Activated CD8-positive, alpha-beta memory T cell treated with anti-CD3 and anti-CD28 coated beads for 4 hours (primary cell): ENCODE measurements at places on chromosomes 7 and 10.

GRCh38 chr10:131144711-131145375, 166.7 kb downstream of the TCERG1L start:
- no peak for DNase-seq

DNA sequence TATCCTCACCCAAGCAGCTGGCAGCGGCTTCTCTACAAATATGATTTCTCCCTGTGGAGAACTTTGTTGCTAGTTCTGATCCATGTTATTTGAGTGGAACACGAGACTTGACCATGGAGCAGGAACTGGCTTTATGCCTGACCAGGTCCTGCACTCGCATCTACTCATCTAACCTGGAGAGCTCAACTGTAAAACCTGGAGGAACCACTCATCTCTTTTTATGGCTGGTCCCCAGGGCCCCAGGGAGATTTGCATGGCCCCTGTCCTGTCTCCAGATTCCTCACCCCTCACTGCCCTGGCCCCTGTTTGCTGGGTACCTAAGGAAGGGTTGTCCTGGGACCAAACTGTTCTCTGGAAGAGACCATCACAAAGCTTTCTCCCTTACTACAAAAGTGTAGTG, 16.0 kb downstream of the TCAF1 start:
- no peak for DNase-seq

GRCh38 chr7:28192786-28193585, 12.4 kb upstream of the JAZF1 start:
- no peak for DNase-seq

DNA sequence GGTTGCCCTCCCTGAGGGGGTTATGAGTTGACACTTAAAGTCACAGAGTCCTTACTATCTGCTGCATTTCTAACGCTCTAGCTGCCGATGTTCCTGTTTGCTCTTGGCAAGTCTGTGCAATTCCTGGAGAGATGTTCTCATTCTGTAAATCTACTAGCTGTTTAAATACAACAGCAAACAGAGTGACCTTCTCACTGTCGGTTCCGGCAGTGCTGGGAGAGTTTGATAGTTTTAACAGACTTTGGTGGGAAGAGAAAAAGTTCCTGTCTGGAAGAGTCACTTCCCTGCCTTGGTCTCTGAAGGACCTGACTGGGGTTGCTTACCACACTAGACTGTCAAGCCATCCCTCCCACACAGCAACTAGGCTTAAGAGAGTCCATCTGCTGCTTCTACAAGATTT, 63.3 kb upstream of the ELMO1 start:
- no peak for DNase-seq

DNA sequence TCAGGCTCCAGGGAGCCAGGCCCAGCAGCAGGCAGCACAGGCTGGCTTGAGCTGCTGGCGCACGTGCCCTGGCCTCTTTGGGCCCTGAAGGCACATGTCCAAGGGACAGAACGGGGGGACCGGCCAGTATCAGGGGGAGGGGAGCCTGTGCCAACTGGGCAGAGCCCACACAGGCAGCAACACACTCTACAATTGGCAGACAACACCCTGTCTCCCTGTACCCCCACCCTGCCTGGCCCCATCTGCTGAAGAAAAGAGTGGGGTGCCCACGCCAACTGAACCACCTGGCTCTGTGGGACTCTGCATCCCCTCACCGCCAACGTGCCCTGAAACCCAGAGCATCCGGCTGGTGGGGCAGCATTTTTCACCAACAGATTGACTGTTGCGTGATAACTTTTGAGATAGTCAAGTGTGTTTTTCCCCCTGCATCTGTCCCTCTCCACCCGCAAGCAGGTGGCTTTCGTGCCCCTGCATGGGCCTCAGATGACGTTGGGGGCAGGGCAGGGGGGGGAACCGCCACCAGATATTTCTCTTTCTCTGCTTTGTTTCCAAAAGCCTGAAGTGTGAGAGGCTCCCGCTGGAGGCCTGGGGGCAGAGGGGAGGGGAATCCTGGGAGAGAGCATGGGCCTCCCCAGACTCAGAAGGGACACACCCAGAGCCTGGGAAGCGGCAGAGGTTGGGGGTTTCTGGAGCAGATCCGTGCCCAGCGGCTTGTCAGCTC, 21.8 kb downstream of the SLIT1 start:
- no peak for DNase-seq

DNA sequence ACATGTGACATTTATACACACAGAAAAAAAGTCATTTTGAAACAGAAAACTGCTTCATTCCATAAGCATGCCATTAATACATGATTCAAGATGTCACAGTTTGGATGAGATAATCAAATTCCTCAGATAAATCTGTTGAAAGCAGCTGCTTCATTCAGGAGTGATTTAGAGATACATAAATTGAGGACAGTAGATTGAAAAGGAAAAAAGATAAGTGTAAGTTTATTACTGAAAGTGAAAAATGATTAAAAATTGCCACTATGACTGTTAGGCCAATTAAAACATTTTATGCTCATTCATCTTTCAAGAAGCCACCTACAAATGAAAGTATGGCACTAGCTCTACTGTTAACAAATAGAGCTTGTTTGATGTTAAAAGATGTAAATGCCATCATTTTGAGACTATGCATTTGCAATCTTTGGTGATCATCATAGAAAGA, 136.9 kb upstream of the CDK6 start:
- DNase-seq = no peak

- DNase-seq = no peak
Observed at GRCh38 chr10:121167534-121168243, 316.5 kb downstream of the WDR11 start.

DNA sequence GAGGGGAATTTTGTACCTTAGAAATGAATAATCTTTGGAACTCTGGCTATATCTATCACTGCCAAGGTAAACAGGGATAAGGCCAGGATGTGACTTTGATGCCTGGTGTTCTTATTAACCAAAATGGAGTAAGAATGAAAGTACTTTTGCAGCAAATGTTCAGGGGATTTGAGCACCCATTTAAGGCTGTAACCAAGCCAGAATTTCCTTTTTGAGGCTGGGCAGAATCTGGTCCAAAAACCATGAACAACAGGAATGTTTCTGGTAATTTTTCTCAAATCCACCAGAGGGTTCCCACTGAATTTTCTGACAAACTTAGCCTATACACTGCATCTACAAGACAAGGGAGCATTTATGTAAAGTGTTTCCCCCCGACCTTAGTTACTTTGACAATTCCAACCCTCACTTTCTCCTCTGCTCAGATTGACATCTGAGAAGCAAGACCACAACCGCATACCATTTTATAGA, 120.6 kb downstream of the BAMBI start:
- no peak for DNase-seq

DNA sequence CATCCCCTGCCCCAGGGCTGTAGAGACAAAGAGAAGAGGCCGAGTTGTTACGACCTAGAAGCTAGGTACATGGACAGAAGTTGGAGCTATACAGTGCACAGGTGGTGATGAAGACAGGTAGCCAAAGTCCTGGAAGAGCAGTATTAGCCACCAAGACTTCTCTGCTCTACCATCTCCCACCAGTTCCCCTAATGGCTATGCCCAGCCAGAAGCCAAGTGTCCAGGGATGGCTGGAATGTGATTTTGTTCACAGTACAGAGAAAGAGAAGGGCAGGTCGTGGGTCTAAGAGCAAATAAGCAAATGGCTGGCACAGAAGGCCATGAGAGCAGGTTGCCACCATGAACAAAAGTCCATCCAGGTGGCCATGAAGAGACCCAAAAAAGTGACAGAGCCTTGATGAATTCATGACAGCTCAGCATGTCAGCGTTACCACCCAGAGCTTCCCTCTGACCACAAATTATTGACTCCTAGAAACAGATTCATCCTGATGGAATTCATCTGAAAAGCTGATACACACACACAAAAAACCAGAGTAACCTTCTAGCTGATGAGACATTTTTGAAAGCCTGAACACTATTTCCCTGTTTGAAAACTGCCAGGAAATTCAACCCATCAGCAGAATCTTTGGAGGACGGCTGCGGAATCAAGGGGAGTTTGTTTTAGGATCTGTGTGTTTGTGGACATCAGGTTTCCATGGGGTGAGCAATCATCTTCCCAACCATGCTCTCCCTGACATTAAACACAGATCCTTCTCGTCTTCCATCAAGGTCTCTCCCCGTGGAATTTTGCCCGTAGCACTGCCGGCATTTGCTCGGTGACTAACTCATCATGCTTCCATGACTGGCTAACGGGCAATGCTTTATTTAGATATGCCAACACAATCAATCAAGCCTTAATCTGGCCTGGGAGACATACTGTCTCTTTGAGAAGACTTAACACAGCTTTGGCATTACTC, 906.7 kb upstream of the AUTS2 start:
- DNase-seq = no peak

DNA sequence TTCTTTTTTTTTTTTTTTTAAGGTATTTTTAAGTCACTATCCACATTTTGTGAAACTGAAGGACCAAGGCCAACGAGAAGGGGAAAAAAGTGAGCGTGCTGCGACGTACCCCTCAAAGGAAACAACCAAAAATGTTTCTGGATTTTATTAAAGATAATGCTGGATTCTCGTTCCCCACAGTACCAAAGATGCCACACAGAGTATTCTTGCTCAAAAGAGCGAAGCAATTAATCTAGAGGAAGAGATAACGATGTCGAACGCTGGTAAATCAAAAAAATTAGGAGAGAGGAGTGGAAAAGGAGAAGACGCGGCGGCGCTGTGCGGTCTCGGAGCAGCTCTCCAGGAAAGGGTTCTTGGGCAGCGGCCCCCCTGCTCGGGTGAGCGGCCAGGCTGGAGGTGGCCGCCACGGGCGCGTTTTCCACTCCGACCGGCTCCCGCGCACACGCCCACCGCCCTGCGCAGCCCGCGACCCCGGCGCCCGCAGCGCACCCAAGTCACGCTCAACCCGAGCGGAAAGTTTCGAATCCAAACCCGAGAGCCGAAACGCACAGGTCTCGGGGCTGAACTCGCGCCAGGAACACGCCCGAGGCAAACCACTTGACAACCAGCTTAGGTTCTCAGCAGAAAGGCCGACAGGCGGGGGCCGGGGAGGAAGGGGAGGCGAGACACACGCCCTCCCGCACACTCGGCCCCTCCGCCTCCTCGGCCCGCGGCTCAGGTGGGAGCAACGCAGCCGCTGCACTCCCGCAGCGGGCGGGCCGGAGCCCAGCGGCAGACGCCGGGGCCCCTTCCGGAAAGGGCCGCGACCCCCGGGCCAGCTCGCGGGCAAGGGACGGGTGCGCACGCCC, 989 bp downstream of the SRPK2 start:
- no peak for DNase-seq

DNA sequence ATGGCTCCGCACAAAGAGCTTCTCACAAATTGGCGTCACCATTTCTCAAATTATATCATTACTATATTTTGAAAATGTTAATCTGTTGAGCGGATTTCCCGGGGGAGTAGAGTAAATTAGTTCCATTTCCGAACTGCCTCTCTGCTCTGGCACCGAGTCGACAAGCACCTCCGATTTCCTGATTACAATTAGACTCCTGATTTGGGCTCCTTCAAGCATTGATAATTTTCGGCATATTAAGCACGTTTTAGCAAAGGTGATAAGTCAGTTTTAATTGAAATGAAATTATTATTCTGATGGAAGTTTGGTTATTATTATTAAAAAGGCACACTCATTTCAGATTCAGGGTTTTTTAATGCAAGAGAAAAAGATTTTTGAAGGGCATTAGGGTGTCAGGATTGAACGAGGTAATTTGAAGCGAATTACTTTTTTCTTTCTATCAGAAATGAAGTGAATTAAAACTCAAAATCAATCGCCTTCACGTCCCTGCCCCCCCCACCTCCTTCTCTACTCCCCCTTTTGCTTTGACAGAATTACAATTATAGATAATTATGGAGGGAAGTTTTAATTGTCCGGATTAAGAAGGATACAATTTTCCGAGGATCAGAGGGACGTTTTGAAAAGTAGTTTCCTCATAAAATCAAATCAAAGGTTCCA, 4.0 kb upstream of the UNCX start:
- DNase-seq = no peak

DNA sequence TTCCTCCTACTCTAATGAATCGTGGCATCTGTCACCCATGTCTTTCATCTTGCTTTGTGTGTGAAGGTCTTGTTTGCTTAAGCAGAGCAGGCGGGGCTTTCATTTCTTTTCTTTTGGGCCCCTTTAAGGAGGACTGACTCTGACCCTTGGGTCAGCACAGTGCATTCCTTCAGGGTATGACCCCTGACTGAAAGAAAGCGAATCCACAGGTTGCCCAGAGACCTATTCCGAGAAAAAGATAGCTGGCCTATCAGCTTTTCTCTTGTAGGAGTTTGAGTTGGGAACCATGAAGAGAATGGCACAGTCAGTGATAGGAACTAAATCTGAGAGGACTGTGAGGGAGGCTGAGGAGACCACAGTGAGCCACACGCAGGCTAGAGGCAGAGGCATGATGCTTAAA, 193.2 kb upstream of the CDCA7L start:
- DNase-seq = no peak

DNA sequence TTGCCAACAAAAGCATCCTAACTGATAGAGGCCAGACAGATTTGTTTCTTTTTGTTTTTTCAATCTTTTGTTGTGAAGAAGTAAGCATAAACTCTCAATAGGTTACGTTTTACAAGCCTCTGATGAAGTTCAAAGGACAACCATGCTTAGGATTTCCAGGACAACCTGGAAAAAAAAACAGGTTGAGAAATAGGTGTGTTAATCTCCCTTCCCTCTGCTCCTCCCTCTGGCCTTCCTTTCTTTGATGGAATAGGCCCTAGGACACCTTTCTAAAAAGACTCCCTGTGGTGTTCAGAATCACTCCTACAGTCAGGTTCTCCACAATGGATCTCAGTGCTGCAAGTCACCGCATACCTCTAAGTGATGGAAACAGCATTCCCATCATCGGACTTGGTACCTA, at the start of gene AKR1D1:
AKR1D1 (plus strand) TSS at position 264 of the 400 bp plus-strand sequence; CDS start at position 324, 60 bp downstream.
- DNase-seq = no peak

DNA sequence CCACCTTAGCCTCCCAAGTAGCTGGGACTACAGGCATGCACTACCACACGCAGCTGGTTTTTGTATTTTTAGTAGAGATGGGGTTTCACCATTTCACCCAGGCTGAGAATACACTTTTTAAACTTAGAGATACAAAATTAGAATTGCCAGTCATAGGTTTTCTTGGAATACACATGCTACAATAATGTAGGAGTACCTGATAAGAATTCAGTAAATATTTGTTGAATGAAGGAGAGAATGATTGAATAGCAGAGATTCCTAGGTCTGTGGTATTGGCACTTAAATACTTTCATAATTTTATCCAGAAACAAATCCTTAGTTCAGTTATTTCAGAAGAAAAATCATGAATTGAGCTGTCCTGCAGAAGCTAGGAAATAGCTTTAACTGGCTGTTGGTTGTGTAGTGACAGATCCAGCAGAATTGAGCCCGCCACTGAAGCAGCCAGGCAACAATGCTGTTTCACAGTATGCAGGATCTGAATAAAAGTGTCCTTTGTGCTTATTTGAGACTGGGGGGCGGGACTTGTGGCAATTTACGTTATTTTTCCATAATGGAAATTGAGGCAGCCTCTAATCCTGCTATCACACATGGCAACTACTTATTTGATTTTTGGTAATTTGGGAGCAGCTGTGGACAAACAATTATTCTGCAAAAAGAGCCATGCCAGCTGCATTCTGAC, 31.5 kb downstream of the NRF1 start:
- no peak for DNase-seq

GRCh38 chr7:33050535-33051318, 11.8 kb downstream of the NT5C3A start:
- DNase-seq = no peak

GRCh38 chr10:125880719-125881118, 373 bp downstream of the DHX32 start:
- no peak for DNase-seq
